H1 (cell line): ENCODE measurements at places on chromosomes 5 and 9. TPM values are rescaled to one million over a fixed set of nuclear protein-coding genes. Genes with fewer than 3 reads are reported as not detected.

Gene RGS7BP
- 0.65 and 1.1 TPM in 2 replicates for polyA plus RNA-seq

Gene CLIC3
- 0.12 and 0.33 TPM in 2 replicates for polyA plus RNA-seq

Gene PCDHB5
- 8.2 and 12.5 TPM in 2 replicates for polyA plus RNA-seq

Gene KIF4B
- 0.02 TPM in 2 replicates for polyA plus RNA-seq

Gene PDZD2
- 1.2 and 1.7 TPM in 2 replicates for polyA plus RNA-seq

Gene NUDT12
- polyA plus RNA-seq, result 3.0 and 3.6 TPM in 2 replicates

Gene LCN12
- polyA plus RNA-seq, result 1.1 and 2.1 TPM in 2 replicates

Gene IFNK
- not detected in 2 replicates for polyA plus RNA-seq

GRCh38 chr9:129697656-129698253 is 32.3 kb downstream of the PRRX2 start:
- no peak for DNase-seq

- no peak for DNase-seq
These were observed 108.0 kb upstream of the PHYKPL start for GRCh38 chr5:178340637-178341036.

GRCh38 chr5:95163079-95163478 is 121.8 kb downstream of the MCTP1 start:
- DNase-seq, result no peak

DNA sequence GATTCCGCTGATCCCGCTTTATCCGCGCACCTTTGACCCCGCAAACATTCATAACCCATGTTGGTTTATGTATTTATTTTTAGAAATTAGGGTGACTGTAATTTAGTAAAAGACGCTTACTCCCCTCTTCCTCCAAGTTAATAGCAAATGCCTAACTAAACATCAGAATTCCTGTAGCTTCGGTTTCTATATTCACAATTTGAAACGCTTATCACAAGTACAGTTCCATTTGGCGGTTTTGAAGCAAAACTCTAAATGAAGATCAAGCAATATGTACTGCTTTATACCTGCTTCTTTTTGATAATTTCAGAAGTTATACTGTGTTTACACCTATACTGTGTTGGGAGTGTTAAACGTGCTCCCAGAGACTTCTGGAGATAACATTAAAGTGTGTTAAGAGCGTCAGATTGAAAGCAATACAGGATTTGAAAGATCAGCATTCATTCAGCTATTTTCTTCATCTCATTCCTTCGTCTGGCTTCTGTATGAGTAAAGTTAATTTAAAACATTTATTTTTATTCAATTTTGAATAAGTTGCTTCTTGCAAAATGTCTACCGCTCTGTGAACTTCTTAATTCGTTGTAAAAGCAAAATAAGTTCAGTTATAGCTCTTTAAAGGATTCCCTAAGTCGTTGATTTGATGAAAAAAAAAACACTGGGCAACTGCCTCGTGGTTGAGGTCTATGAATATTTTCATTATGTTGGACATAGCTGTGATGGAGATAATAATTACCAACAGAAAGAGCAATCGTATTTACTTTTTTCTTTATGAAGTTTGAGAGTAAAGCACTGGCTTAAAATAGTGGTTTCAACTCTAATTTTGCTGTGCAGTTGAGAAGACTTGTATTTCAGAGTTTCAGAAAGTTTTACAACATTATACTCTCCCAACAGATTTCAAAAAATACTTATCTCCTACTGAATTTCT is 2.5 kb downstream of the PRDM6 start:
- DNase-seq, result no peak

- no peak for DNase-seq
These were observed 16.1 kb downstream of the ARPC5L start for GRCh38 chr9:124878021-124878420.

- DNase-seq, result no peak
These were observed 9.0 kb downstream of the MOCS2 start for GRCh38 chr5:53100606-53101005.

DNA sequence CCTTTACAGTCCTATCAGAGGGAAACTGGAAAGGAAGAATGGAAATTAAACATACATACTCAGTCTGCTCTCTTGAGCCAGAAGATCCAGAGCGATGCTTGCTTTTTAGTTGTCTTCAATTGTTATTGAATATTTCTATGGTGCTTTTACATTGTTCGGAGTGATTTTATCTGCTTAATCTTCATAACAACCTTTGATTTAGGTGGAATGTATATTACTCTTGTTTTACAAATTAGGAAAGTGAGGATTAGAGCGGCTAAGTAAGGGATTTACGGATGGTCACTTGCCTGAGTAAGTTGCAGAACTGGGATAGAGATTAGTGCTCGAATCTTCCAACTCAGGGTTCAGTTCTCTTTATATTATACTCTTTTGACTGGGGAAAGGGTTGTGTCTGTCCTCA is 69.1 kb downstream of the PBX3 start:
- no peak for DNase-seq

GRCh38 chr5:131610198-131611063 is 24.6 kb downstream of the RAPGEF6 start:
- DNase-seq, result no peak

GRCh38 chr5:20636686-20637085 is 648.7 kb upstream of the CDH18 start:
- DNase-seq, result no peak
